ENCODE measurements at places on chromosomes 6 and 20.
A peak's percentile ranks its signal among the peaks of the same experiment; 100 is the strongest.

GRCh38 chr6:31548544-31548873 is 1.1 kb downstream of the NFKBIL1 start:
- DNase-seq = no peak

GRCh38 chr6:16338577-16339264 is 100.3 kb downstream of the GMPR start:
- DNase-seq = peak; percentile 52

DNA sequence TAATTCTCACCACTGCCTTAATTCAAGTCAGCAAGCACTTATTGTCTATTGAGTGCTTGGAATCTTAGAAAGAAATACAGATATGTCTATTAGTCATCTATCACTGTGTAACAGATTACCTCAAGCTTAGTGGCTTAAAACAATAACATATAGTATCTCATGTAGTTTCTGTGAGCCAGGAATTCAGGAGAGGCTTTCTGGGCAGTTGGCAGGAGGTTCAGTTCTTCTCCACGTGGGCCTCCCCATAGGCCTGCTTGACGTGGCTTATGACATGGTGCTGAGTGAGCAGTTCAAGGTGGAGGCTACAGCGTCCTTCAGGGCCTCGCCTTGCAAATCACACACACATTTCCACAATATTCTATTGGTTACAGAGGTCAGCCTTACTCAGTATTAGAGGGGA is 69.7 kb downstream of the DTD1 start:
- DNase-seq = no peak

DNA sequence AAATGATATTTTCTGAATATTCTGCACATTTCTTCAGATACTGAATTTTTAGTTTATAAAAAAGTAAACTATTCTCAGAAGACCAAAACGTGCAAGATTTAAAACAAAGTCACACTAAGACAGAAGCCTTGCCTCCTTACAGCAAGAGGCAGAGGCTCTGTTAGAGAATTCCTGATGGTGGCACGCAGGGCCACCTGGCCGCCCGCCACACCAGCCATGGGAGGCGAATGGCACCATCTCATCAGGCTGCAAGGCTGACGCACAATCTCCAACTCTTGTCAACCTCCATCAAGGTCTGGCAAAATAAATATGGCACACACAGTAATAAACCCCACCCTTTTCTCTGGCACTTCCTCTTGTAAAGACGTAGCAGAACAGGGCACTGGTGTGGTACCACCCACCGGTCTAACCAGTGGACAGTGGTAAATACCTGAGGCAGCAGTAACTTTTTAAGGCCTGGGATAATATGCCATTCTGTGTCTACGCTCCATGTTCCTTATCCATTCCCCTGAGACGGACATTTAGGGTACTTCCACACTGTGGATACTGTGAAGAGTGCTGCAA is 111.4 kb downstream of the WDR27 start:
- no peak for DNase-seq

GRCh38 chr6:163099621-163100171 is 314.8 kb upstream of the QKI start:
- no peak for DNase-seq

DNA sequence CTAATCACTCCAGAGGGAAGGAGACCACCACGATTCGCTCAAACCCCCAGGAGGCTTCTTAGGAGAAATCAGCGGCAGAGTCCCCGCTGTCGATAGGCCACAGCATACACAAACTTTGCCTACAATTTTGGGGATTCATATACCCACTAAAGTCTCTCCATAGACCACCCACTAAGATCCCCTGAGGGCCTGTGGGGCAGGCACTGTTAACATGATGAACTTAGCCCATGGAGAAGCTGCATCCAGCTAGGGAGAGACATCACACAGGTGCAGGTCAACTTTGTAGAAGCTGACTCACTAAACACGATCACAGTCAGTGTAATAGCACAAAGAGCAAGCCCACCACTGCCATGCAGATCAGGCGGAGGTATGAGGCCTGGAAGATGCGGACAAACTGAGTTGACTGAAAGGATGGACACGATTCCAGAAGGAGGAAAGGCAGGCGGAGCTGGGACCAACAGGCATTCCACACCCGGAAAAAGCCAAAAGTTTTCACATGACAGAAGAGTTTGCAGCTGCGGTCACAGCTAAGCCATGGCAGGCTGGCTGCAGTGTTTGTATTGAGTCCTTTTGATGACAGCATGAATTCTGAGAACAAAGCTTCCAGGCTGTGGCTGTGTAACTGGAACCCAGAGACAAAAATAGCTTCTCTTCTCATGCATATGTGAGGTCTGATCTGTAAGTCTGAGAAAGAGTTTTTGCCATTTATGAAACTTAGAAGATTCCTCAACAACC is 75.7 kb upstream of the QKI start:
- DNase-seq = peak; percentile 49

DNA sequence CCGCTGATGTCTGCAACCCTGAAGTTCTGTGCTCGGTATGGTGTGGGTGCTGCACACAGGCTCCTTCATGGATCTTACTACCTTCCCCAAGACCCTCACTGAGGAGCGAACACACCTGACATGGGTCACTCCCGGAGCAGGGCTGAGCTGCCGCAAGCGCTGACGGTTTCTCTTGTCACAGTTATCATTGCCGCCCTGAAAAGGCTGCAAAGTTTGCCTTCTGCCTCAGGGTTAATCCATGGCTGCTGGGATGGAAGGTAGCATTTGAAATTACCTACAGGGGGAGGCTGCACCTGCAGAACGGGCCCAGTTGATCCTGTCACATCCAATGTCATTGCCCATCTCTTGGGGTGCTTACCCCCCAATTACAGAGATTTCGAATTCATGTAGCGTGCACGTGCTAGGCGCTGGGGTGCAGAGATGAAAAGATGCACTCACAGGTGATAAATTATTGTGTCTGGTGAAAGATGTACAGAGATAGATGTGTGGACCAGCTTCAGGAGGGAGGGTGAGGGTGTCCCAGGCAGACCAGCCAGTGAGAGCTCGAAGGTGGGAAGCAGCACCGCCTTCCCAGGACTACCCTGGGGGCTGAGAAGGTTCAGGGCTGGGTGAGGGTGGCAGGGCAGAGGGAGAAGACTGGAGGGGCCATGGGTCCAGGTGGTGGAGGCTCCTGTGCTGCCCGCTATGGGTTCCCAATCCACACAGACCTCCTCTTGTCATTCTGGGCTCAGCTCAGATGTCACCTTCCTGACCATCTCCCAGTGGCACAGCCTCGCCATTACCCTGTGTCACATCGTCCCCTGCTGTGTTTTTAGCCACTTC is 120.1 kb downstream of the SYCP2 start:
- DNase-seq = no peak

DNA sequence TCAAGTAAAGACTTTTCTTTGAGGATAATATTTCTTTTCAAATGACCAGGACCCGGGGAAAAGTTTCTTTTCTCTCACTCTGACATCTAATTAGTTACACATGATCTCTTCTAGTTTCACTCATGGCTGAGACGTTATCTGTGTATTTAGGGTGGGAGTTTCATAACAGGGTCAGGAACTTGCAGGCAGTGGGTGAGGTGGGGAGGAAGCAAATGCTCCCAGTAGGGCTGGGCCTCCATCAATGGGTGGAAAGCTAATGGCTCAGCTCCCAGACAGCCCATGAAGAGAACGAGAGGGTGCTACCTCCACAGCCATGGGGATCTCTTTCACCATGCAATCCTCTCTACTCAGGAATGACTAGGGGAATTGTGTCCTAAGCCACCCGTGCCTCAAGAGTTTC is 119.3 kb downstream of the F13A1 start:
- no peak for DNase-seq

- no peak for DNase-seq
These were observed 12.8 kb downstream of the MYLK4 start for GRCh38 chr6:2737885-2738284.

DNA sequence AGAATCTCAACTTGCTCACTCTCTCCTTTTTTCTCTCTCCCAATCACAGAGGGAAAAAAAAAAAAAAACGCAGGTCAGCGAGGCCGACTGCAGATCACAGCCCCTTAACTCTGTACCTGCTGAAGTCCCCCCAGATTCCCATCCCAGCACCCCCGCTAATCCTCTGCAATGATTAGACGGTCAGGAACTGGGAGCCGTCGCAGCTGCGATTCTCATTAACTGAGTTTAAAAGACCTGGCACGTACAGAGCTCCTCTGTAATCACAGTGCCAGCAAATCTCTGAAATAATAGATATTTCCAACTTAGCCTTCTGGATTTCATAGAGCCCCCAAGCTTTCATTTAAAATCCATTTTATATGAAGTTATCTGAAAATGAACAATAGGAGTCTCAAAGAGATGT is 84.4 kb downstream of the ANKRD60 start:
- no peak for DNase-seq

- DNase-seq = no peak
These were observed 31.6 kb upstream of the HLA-G start for GRCh38 chr6:29796026-29796425.

- DNase-seq = no peak
These were observed 547.9 kb downstream of the COL12A1 start for GRCh38 chr6:74657931-74658330.

- DNase-seq = no peak
These were observed 10.7 kb downstream of the DLL1 start for GRCh38 chr6:170279977-170280688.

GRCh38 chr6:168045706-168046620 is 33.0 kb downstream of the FRMD1 start:
- DNase-seq = no peak

DNA sequence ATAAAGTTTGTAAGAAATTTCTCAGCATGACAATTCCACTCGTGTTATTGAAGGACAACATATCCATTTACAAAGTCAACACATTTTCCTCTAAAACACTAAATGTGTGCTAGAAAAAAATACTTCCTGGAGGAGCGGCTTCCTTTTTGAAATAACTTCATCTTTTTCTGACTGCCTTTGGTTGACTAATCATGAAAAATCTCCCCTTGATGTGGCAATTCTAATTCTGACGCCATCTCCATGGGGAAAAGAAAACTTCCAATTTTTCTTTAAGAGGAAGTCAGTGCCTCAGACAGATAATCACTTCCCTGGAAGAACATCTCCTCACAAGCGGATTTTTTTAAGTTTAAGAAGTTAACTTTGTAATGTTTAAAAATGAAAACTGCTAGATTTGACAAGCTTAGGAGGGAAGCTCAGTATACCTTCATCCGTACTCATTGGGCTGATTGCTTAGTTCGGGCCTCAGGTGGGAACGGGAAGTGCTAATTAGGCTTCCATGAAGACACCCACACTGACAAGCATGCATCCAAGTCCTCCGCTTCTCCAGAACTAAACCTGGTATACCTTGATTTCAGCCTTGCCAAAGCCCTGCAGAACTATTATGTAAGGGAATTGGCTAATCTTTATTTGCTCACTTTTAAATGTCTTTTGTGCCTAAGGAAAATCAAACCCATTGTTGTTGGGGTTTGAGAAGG is 35.1 kb upstream of the DUSP22 start:
- DNase-seq = no peak

DNA sequence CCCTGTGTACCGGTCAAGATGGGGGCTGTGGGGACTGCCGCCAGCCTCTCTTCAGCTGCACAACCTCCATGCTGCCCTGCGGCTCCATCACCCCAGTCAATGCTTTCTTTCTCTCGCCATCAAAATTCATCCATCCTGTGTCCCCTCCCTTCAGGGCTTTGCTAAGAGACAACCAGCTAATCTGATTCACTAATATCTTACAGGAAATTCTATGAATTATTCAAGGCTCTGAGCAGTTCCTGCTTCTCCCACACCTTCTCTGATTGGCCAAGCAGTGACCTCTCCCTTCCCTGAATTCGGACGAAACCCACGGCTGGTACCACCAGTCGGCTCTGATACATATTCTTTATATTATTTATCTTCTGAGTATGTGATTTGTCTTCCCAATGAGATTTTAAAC is 13.8 kb downstream of the ITPR3 start:
- no peak for DNase-seq

DNA sequence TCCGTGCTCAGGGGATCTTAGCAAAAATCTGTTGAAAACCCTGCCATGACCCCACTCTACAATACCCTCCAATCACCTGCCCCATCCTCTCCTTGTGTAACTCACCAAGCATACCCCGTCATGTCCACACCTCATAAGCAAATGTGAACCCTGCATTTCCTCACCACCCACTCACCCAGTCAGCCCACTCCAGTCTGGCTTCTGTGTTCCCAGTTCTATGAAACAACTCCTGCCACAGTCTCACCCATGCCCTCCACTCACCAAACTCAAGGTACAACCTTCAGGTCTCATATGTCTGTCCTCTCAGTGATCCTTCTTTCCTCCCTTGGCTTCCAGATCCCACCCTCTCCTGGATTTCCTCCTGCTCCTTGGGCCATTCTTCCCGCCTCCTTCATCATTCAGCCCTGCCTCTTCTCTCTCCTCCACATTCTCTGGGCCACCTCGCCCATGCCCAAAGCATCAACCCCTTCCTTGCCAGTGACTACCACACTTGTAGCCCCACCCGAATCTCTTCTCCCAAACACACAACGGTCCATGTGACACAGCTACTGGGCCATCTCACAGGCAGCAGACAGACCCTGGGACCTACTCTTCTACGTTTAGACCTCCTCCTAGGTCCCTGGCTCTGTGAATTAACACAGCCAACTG is 8.8 kb downstream of the DDRGK1 start:
- no peak for DNase-seq

DNA sequence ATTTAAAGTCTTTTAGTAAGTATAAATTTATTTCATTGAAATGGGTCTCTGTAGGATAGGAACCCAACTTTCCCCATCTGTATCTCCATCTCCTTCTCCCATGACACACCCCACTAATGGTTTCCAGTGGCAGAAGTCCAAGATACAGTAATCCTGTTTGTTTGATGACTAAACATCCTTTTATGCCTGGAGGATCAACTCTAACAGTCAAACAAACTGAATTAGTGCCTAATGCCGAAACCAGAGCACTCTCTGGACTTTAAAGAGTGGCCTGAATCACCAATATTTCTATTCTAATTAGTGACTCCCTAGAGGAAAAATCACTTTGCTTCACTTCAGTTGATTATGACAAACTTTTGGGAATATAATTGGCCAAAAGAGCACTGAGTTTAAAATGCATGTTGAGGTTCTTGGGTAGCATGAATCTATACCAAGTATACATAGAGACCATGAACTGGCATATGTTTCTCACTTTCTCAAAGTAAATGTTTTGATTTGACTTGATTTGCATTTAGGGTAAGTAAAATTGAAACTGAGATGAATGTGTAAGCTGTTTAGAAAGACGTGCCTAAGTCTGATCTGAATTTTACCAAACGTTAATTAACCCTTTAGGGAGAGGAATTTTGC is 776.4 kb upstream of the NRSN1 start:
- DNase-seq = peak; percentile 88

GRCh38 chr6:27230758-27231111 is 16.8 kb upstream of the PRSS16 start:
- DNase-seq = peak; percentile 44
